ENCODE measurements at places on chromosomes 3 and 15. TPM values are rescaled to one million over a fixed set of nuclear protein-coding genes. Genes with fewer than 3 reads are reported as not detected.

DNA sequence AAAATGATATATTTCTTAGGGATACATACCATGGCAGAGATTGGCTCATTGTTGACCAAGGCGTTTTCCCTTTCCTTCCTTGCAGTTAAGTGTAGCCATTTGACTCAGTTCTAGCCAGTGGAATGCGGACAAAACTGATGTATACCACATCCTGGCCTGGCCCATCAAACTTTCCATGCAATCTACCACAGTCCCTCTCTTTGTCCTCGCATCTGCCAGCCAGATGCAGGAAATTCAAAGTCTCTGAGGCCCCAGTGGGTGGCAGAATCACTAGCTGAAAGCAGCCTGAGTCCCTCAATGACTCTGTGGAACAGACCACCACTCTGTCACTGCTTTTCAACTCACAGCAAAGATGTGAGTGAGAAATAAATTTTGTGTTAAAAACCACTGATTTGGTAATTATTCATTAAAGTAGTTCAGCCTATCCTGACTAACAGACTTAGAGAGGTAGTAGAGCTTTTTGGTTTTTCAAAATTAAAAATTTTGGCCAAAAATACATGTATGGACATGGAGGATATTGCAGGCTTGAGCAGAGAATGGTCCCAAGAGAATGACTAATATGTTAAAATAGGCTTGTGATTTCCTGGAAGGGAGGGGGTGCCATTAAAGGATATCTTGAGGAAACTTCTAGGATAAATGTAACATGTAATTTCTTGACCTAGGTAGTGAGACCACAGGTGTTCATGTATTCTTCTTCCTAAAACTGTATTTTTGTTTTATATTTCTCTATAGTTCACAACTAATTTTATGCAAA, 10.9 kb downstream of the LRRFIP2 start:
- DNase-seq = no peak

ASB14 gene
- polyA plus RNA-seq = 1.6 TPM

- DNase-seq = no peak
Measured at GRCh38 chr3:33957176-33957575, 158.7 kb downstream of the PDCD6IP start.

- no peak for DNase-seq
Measured at GRCh38 chr3:129295286-129295685, 16.6 kb downstream of the HMCES start.

GRCh38 chr3:104879919-104880318, 486.8 kb upstream of the ALCAM start:
- no peak for DNase-seq

DNA sequence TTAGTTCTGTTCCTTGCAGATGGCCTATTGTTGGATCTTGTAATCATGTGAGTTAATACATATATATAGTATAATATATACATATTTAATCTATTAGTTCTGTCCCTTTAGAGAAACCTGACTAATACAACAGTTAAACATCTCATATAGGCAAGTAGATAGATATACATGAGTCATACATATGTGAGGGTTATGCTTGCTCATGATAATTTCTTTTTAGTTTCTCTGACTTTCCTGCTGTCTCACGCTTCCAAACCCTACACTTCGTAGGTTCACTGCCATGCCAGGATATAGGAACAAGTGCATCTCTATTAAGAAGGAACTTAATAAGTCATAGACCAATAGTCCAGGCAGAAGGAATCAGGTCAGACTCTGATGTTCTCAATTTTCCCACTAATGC, 16.8 kb upstream of the CLDN16 start:
- DNase-seq = no peak

GRCh38 chr15:42199126-42199525, 9.0 kb downstream of the VPS39 start:
- DNase-seq = no peak

DNA sequence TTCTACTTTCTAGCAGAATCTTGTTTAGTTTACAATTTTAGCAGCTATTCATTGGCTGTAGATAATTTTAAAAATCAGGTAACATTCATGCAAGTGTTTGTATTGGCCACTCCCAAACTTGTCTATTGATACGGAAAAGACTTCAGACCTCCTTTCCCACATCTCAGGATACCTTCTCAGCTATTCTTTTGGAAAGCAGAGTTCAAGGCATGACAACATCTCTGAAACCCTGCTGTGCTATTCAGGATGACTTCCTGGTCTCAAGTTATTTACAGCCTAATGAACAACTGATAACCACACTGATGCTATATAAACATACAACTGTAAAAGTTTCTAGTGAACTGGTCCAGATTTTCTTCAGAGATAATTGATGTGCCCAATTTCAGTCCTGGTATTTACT, 55.8 kb downstream of the DZIP3 start:
- DNase-seq = no peak

GRCh38 chr3:97699889-97700288, 64.7 kb upstream of the ARL6 start:
- DNase-seq = no peak

DNA sequence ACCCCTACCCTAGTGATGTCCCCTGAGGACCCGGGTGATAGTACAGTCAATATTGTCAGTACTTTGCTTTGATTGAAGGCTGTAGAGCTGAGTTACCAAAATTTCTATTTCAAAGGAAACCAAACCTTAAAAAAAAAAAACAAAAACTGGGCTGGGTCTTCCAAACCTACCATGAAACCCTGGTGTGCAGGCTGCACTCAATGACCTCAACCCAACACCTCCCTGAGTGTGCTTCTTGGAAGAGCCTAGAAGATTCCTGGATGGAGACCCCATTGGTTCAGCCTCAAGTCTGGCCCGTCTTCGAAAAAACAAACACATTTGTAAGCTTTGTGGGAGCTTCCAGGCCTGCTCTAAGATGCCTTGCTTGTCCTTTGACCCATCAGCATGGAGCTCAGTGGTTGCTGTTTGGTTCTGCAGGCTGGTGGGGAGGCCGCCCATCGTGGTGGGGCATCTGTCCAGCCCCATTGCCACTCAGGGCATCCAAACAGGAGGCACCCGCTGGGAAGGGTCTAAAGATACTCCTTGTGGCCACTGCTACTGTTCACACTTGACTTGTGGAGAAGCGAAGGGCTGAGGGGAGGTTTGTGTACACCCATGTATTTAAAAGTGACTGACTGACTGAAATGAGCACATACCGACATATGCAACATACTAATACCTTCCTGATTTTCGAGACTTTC, 32.2 kb downstream of the CRTAP start:
- no peak for DNase-seq

- DNase-seq = no peak
Measured at GRCh38 chr3:18378218-18378617, 46.9 kb downstream of the SATB1 start.
